ENCODE measurements at places on chromosomes 5 and 9.

DNA sequence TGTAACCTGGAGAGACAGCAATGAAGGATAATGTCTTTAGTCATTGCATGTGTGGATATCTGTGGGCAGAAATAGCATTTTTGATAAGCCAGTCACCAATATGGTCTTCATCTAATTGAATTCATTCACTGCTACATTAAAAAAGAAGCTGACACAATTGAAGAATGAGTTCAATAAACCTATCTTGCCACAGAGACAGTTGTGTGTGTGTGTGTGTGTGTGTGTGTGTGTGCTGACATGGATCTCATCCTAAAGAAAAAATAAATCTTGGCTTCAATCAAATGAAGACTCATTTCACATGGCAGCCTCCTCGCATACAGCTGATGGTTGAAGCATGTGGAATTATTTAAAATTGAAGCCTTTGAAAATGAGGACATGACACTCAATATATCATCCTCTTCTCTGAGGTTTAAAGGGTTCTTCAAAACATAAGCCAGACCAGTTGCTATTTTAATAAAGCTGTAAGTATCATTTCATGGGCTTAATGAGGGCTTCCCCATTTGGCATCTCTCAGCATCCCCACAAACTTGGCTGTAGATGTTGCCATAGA is 118.5 kb upstream of the PTPN3 start:
- DNase-seq: no peak

DNA sequence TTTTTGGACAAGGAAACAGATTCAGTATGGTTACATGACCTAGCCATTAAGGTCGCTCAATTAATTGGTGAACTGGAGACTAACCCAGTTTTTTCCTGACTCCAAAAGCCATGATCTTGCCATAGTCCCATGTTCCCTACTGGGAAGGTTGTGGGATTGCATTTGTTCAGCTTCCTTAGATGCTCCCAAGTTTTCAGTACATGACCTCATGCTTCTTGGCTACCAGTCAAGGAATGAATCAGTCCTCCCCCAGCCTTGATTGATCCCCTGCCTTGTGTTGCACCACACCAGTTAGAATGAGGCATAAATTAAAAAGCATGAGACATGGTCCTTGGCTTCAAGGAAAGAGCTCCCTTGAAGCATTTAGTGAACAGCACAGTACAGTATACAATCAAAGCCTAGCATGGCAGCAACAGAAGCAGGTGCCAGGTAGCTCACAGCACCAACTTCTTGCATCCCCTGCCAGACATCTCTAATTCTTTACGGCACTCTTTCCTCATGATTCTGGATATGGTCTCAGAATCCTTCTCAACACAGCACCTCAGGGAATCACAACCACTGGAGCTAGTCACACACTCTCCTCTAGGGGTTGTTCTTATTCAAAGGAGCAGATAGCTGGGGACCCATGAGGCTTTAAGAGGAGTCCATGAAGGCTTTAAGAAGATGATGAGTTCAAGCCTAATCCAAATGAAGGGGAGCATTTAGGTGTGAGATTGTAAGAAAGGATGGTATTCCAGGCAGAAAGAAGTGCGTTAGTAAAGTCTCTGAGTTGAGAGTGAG is 295.5 kb upstream of the CLINT1 start:
- DNase-seq: no peak

GRCh38 chr9:123454361-123454760 is 98.4 kb downstream of the CRB2 start:
- DNase-seq: no peak

DNA sequence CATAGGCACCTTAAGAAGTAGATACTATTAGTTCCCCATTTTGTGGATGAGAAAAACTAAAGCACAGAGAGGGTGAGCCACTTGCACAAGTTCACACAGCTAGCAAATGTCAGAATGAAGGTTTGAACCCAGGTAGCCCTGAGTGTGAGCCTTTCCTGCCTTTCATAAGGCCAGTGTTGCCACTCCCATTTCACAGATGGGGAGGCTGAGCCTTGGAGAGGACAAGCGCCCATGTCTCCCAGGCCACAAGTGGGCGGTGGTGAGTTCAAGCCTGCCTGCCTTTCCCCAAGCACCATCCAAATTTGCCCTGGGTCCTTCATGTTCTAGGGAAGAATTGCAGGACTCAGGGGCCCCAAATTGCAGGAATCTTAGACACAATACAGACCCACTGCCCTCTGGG is 50.6 kb downstream of the LHX2 start:
- DNase-seq: no peak

- DNase-seq: no peak
Measured at GRCh38 chr9:18928711-18929110, 104.3 kb downstream of the SAXO1 start.

DNA sequence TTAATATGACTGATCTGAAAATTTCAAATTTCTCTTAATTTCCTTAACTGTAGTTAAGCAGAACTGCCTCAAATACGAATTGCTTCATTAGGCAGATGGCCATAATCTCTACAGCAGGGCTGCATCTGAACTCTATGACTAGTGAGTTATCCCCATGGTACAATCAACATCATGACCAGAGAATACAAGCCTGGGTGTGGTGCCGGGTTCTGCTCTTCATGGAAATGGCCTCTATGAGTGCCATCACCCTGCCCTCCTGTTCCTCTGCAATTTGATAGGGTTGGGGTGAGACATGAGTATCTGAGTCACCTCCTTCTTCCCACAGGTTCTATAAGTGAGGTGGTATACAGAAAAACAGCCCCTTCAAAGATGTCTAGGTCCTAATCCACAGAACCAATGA is 235.9 kb downstream of the AP3B1 start:
- no peak for DNase-seq

GRCh38 chr9:114271556-114272510 is 51.1 kb upstream of the ORM1 start:
- DNase-seq: no peak

GRCh38 chr9:70566751-70567150 is 152.3 kb upstream of the KLF9 start:
- no peak for DNase-seq

DNA sequence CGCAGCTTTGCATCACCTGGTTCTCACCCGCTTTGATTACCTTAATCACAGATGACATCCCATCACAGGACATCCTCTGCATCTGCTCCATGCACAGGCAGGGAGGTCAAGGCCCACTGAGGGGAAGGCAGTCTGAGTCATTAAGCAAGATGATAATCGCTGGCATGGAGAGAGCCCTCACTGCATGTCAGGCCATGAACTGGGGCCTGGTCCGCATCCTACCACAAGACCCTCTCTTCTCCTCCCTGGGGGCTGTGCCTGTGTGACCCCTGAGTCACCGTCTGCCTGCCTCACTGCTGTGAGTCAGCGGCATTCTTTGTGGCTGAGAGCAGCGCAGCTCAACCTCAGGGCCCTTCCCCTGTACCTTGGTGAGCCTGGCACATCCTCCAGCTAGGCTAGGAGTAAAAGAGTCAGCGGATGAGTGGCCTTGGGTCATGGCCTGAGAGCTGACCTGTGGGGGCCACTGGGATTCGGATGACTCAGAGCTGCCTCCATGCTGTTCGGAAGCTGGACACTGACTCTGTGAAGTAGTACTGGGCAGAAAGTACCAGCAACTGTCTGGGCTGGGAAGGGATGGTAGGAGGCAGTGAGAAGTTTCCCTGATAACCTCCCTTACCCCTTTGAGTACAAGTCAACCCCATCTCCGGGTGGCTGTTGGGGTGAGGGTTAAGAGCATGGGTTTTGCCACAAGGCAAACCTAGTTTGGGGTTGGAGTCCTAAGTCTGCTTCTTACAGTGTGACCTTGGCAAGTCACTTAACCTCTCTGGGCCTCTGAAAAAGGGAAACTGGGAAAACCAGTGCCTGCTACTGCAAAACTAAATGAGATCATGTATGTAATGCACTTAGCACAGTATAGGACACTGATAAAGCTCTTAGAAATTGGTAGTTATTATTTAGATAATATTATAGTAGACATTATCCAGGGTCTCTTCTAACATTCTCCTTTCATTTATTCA is 14.6 kb upstream of the ARSI start:
- DNase-seq: no peak

DNA sequence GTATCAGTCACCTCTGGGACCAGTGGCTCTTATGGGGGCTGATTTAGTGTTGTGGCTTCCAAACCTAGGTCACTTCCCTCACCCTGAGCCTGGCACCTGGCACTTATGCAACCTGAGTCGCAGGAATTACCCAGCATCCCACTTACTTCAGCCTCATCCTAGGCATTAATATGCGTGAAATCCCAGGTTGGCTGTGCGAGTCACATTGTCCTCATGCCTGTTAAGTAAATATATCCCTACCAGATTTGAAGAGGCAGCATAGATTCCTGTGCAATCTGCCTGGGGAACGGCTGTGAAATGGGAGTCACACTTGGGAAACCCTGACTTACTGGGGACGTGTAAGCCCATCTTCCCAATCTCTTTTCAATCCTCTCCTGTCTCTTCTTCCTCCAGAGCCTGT is 42.7 kb upstream of the AKNA start:
- DNase-seq: no peak

DNA sequence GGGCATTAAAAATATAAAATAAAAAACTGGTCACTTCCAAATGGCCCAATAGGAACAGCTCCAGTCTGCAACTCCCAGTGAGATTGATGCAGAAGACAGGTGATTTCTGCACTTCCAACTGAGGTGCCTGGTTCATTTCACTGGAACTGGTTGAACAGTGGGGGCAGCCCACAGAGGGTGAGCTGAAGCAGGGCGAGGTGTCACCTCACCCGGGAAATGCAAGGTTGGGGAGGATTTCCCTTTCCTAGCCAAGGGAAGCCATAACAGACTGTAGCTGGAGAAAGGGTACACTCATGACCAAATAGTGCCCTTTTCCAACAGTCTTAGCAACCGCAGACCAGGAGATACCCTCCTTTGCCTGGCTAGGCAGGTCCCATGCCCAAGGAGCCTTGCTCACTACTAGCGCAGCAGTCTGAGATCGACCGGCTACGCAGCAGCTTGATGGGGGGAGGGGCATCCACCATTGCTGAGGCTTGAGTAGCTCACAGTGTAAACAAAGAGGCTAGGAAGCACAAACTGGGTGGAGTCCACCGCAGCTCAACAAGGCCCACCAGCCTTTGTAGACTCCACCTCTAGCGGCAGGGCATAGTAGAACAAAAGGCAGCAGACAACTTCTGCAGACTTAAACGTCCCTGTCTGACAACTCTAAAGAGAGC is 12.7 kb downstream of the RLN1 start:
- DNase-seq: peak; percentile 78

DNA sequence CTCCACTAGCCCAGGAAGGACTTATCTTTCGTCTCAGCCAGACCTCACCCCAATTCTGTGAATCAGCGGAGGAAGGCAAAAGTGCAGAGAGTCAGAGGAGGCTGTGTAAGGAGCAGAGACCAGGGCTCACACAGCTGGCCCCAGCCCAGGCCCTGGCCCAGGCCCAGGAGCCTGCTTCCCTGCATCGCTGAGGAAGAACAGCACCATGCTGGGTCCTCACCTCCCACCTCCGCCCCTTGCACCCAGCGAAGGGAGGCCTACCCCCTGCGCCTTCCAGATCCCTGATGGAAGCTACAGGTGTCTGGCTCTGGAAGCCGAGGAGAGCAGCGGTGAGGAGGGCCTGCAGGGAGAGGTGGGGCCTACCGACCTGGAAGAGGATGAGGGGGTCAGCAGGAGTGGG is 22.3 kb upstream of the SYNPO start:
- DNase-seq: no peak

DNA sequence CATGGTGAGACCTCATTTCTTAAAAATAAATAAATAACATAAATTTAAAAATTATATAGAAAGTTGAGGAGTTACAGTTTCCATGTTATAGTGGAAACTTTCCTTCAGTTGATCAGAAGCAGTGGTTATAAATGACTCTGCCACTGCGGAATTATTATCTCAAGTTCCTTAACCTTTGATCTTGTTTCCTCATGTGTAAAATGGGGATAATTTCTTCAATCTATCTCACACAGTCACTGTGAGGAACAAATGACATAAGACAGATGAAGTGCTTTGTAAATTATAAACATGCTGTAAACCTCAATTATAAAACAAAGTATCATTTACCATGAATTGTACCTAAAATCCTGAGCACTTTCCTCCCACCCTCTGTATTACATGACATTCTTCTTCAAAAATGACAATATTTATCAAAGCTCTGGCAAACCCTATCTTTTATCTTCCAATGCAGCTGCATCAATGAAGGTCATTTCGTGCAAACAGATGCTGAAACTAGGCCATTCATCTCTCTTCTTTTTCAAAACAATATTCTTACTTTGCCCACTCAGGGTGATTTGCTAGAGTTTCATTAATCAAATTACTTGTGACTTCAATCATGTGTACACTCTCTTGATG is 46.8 kb downstream of the TMEM245 start:
- DNase-seq: no peak

GRCh38 chr9:136311051-136312008 is 7.4 kb upstream of the CCDC187 start:
- no peak for DNase-seq

DNA sequence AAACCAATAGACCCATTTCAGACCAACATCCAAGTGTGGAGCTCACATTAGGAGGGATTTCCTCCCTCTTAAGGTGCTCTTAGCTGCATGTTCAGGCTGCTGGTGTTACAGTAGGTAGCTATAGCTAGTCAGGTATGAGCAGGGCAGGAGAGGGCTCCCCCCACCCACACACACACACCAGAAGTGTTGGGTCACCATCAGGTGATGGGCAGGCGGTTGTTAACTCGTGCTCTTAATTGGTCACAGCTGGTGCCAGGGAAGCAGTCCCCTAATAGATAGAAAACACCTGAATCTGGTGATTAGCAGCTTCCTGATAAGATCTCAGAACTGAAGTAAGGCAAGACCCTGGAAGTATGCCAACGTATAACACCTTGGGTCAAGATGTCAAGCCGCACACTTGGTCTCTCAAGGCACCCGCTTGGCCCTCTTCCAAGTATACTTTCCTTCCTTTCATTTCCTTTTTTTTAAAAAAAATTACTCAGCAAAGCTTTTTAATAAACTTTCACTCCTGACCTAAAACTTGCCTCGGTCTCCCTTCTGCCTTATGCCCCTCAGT is 532.4 kb downstream of the DNAH5 start:
- DNase-seq: no peak

GRCh38 chr5:178423901-178424809 is 166.0 kb downstream of the COL23A1 start:
- no peak for DNase-seq

DNA sequence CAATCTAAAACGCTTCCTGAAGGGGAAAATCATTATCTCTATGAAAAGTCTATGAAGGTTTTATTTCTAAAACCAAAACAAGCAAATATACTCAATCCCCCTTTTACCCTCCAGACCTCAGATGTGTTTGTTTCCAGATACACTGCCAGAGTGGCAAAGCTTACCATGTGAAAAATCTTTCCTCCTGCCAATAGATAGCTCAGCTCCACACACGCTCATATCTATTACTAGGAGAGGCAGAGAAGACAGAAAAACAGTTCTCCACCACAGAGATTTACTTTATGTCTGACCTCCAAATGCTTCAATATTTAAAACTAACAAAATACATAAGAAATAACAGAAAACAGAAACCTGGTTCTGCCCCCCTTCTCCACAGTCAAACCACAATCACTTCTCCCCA is 7.0 kb downstream of the IRX2 start:
- DNase-seq: no peak
